ENCODE measurements at places on chromosomes 2 and 18.

GRCh38 chr2:106026271-106027190, 167.6 kb downstream of the UXS1 start:
- DNase-seq: no peak

GRCh38 chr2:14713248-14713647, 80.7 kb downstream of the LRATD1 start:
- no peak for DNase-seq

DNA sequence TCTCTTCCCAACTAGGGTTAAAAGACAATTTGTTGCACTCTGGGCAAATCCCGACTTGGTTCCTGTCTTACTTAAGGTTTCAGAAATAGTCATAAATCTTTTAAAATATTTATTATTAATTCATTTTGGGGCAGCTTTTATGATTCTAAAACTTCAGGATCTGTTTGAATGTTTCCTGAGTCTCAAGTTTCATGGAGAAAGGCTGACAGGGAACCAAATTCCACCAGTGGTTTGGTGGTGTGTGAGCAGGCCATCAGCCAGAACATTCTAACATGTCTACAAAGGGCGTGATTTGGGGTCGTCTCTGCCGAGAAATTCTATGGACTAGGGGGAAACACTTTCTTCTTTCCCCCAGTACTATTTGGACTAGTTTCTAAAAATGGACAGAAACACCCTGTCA, 366.4 kb downstream of the ZNF521 start:
- DNase-seq: no peak

DNA sequence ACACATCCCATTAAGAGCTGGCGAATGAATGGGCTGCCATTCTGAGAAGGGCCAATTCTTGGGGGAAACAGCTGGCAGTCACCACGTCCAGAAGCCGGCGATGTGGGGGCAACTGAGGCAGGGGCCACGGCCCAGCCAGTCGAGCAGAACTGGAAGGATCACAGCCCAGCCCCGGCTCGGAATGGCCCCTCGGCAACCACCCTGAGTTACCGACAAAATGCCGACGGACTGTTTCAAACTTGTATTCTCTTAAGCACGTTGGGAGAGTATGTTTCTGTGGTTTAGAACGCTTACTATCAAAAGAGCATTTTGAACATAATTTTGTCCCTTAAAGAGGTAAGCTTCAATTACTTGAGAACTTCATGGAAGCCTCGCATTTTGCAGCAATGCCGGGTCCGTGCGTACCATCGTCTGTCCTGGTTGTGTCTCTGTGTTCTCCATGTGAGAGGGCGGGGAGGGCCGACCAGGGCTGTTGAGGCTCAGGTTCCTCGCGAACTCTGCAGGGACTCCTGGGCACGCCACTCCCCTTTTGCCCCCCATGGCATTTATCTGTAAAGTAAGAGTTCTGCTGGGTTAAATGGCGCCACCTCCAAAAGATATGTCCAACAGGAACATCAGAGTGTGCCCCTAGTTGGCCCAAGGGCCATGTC, 155.9 kb downstream of the TWIST2 start:
- DNase-seq: no peak

DNA sequence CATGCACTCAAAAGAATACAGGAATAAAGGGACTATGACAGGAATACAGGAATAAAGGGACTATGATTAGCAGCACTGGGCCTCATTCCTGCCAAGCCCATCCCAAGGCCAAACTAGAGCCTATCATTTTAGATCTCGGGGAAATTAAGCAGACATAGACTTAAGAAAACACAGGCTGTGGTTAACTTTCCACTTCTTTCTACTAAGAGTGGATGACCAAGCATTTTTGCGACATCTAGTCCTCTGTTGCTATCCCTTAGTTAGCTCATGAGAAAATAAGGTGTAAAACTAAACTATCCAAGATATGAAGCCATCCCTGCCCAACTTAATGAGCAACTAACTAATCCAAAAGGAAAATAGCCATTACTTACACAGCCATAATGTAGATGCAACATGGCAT, 5.9 kb downstream of the LYPD1 start:
- no peak for DNase-seq

- DNase-seq: no peak
Measured at GRCh38 chr2:188527141-188527540, 235.5 kb downstream of the GULP1 start.

GRCh38 chr18:35578481-35578880, 3.1 kb upstream of the GALNT1 start:
- no peak for DNase-seq

- DNase-seq: no peak
Measured at GRCh38 chr18:72675394-72675793, 131.3 kb upstream of the CBLN2 start.

DNA sequence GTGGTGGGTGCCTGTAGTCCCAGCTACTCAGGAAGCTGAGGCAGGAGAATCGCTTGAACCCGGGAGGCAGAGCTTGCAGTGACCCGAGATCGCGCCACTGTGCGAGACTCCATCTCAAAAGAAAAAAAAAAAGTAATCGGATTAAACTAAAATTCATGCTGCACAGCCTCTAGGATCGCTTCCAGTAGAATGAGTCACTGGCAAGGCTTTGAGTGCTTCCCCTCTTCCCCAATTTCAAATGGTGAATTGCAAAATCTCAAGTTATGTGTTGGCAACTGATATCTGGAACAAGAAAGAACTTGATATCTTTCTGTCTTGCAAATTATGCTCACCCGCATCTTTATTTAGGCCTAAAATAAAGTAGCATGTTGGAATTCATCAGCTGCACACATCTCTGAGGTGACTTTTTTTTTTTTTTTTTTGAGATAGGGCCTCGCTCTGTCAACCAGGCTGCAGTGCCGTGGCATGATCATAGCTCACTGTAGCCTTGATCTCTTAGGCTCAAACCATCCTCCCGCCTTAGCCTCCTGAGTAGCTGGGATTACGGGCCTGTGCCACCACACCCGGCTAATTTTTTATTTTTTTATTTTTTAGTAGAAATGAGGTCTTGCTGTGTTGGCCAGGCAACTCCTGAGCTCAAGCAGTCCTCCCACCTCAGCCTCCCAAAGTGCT, 12.7 kb downstream of the TTC39C start:
- DNase-seq: no peak

DNA sequence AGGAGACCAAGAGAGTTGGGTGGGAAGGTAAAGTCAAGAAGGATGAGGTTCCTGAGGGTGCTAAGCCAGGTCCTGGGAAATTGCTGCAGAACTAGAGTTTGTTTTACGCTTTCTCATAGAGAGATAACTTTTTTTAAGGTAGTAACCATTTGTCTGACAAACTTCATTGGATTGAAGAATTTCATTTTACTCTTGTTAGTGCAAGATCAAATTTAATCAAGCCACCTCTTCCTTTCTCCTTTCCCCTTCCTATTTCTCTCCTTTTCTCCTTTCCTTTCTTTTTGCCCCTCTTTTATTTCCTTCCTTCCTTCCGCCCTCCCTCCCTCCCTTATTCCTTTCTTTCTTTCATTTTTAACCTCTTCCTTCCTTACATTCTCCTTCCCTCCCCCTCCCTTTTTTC, 65.4 kb downstream of the RDH14 start:
- no peak for DNase-seq

DNA sequence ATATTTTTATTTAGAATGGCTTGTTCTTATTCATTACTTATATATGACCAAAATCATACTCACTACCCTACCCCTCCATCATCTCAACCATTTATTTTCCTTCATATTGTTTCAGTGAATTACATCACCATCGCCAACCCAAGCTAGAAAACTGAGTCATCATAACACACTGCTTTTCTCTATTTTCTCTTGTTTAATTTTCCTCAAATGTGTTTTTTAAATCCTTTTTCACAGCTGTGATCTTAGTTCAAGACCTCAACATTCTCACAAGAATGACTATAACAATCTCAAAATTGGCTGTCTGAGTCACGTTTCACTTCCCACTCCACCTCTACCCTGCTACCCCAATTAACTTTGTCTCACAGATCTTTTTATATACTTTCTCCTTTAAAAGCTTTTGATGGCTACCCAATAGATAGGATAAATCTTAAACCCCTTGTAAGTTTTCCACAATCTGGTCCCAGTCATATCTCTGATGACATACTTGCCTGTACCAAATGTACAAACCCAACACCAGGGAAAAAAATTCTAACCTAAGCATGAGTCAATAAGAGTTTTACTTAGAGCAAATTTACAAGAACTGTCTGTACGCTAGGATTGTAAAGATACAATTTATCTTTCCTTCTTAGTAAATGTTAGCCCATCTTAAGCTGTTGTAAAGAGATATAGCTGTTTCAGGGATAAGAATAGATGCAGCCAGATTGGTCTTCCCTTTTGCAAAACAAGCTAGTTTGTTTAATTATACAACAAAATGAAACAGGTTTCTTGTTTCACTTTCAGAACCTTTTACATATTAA, 635.1 kb upstream of the SLC39A10 start:
- no peak for DNase-seq

DNA sequence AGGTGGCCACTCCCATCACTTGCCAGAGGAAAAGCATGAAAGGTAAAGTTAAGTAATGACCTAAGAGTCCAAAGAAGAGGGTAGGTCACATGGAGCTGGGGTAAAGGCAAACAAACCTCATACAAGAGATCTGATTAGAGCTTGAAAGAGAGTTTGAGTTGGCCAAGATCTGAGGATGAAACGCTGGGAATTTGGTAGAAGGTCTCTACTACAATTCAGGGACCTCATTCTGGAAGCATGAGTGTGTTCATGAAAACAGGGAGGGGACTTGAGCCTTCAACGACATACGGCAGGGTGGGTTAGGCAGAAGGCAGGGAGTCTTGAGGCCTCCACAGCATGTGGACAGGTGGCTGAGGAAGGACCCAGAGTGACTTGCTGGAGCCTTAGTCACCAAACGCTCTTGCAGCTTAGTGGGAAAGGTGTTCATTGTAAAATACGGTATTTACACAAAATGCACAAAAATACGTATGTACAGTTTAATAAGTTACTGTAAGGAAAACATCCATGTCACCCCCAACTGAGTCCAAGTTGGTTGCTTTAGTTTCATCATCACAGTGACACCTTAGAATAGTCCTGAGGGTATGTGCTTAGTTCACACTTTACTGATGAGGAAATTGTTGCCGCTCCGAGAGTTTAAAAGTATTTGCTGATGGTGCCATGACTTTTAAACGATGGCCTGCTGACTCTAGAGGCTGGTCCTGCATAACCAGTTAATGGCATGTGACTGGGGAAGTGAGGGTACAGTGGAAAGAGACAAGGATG, 5.0 kb upstream of the FARP2 start:
- no peak for DNase-seq

DNA sequence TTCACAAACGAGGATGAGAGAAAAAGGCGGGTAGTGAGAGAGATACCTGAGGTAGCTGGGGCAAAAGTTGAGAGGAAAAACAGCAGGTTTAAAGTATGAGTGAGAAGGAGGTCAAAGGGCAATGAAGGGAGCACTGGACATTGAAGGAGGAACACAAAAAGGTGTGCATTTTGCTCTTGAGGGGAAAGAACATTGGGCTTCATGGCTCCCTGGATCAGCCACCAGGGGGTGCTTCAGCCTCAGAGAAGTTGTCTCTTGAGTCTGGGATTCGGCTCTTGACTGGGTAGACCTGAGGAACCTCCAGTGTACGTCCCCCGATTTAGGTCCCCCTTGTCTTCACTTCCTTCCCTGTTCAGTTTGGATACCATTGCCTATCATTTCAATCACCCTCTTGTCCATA, 128.5 kb downstream of the RAPGEF4 start:
- no peak for DNase-seq

DNA sequence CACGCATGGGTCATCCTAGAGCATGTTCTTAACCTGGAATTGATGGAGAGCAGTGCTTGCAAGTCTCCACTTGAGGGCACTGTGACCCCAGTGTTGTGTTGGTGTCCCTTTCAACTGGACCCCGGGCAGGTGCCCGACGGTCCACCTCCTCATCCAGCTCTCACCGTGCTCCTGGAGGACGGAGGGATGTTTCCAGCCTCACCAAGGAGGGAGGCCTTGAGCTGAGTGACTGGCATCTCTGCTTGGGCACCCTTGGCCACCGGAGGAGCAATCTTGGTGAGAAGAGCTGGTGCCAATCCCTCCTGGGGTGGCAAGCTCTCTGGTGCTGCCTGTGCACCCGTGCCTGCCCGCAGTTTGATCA, 45.4 kb upstream of the ASB18 start:
- no peak for DNase-seq

GRCh38 chr2:88549616-88550292, 77.5 kb downstream of the EIF2AK3 start:
- DNase-seq: no peak

GRCh38 chr2:241941691-241942301, 72.3 kb downstream of the RTP5 start:
- no peak for DNase-seq

DNA sequence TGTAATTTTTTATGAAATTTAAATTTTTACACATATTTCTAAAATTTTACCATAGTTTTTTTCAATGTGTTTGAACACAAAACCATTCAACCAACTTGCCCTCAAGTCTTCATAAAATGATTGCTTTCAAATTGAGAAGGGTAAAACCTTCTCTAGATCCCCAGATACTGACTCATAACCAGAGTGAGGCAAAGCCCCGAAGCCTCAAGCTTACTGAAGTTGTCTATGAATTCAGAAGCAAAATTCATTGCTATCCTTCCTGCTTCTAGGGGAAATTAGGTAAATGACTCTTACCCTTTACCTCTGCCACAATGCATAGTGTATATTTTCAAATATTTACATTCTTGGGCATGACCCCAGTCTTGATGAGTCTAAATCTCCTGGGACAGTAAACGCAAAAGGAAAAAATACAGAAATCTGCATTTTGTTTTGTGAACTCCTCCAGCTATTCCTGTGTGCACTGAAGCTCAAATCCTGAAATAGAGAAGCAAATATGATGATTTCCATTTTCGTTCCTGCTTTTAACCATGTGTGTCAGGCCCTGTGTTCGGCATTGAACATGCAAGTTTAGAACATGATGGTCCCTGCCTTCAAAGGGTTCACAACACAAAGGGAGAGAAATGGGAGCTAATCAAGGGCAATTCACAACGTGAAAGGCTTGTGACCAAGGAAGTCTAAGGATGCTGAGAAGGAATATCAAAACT, 246.3 kb downstream of the SUCLG1 start:
- no peak for DNase-seq

DNA sequence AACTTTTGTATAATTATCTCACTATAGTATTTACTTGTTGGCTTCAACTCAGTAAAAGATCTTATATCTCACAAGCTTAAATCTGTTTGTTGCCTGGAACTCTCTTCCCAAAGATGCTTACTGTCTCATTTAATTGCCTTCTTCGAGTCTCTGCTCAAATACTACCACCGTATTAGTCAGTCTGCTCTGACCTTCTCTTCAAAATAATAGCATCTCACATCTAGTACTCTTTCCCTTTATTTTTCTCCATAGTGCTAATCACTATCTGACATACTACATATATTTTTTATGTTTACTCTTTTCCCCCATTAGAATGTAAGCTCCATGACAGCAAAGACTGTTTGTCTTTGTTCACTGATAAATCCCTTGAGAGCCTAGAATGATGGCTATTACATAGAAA, 10.6 kb upstream of the MPP4 start:
- DNase-seq: no peak
